ENCODE measurements at places on chromosomes 5 and 9.

DNA sequence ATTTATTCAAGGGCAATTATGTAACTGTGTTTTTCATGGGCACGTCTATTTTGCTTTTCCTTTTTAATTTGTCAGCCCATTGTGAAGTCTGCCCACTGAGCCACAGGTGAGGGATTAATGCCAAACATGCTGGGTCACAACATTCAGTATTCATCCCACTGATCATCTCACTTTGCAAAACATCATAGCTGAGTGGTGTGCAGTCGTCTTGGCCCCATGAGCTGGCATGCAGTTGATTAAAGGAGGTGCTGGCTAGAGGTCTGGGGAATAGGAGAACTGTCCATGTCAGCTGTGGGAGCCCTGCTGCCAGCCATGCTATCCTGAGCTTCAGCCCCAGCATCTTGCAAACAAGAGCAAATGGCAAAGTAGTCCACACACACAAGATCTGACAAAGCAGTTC is 11.7 kb upstream of the ESM1 start:
- no peak for DNase-seq

DNA sequence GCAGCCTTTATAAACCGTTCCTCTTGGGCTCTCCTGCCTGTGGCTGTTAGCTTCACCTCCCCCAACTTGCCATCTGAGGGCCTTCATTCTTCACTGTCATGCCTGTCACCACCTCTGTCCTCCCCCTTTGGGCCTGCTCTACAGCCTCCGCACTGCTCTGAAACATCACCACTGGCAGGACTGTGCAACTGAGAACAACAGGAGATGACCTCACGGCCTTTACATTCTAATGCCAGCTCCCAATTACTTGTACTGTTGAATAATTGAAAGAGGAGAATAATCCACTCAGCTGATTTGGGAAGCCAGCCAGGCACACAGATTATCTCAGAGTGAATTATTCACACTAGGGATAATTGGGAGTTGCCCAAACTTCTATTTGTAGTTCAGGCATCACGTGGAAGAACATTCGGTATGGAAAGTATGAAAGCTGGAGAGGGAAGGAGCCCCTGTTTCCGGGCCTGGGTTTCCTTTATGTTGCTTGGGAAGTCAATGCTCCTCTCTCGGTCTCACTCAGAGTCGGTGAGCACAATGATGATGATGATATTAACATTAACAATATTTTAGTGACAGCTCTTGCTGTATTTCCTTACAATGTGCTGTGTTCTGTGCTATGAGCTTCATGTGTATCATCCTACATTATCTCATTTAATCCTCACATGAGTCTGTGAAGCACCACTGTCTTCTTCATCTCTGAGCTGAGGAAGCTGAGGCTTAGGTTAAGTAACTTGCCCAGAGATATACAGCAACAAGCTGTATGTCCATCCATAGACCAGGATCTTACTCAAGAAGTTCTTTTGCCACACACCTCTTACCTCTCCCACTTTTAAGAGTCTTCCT is 99.3 kb upstream of the LRRTM2 start:
- no peak for DNase-seq

DNA sequence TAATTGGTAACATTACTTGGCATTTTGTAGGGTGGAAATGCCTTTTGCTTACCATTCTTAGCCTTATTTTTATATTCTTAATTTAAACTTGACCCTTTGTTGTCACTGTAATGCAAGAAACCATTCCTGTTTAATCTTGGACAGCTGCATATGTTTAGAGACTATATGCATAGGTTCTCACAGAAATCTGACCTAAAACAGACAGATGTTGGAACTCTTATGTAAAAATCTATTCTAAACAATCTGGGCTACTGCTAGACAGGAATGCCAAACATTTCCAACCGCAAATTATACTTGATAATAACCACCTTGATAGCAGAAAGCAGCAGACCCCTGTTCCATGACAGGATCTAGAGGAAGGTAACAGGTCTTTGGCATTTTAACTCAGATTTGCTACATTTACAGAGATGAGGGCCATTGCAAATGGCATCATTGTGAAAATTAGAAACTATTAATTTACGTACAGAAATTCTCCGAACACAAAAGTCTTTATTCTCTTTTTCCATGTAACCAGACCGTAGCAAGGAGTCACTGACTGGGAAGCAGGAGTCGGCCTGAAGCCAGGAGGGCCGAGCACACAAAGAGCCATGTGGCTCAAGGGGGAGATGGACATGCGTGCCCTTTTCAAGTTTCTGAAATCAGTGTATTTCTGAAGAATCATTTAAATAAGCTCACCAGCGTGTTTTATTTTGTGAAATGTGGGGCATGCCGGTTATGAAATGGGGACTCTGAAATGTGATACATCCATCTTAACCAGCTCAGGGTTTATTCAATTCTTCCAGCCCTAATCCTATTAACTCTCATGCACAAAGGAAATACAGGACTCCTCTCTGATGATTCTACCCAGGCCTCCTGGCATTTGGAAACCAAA is 139.3 kb downstream of the AOPEP start:
- DNase-seq: no peak

GRCh38 chr5:37875051-37875787 is 35.4 kb upstream of the GDNF start:
- no peak for DNase-seq

GRCh38 chr5:3323144-3323543 is 272.5 kb upstream of the IRX1 start:
- no peak for DNase-seq

DNA sequence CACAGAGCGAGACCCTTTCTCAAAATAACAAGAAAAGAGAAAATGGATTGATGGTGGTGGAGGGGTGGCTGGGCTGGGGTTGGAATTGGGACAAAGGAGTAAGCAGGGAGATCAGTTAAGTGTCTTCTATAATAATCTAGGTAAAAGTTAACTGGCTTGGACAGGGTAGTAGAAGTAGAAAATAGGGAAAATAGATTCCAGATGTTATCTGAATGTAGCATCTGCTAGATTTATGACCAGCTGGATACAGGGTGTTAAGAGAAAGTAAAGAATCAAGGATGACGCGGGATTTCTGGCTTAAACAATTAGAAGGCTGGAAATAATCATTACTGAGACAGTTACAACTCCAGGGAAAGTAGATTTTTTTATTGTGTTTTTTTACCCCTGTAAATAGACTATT is 13.0 kb downstream of the PPP6C start:
- no peak for DNase-seq

DNA sequence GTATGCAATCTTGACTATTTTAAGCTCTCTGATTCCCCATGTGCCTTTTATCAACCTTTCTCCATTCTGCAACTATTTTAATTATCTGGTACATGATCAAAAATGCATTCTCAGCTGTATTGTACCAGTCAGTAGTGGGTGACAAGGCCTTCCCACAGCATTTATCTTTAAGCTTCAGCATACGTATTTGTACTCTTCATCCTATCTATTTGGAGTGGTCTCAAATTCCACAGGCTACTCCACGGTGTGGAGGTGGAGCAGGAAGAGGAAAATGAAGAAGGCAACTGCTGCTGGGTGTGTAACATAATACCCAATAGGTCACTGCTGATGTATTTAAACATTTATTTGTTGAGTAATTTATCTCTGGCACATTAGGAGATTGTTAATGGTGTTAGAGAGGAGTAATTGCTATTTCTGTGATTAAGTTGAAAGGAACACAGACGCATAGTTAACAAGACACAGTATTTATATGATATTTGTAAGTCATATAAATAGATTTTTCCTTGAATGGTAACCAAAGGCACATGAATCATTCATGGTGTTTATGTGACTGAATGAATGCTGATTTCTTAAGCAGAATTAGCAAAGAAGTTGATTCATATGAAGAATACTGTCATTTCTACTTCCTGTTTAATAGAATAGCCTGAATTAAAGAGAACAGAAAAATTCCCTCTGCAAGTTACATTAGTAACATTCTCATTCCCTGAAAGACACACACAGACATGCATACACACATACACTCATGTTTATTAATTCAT is 153.8 kb upstream of the NR3C1 start:
- no peak for DNase-seq

GRCh38 chr5:149223081-149223848 is 48.4 kb upstream of the AFAP1L1 start:
- no peak for DNase-seq

GRCh38 chr5:56900395-56900794 is 9.0 kb upstream of the SETD9 start:
- no peak for DNase-seq

DNA sequence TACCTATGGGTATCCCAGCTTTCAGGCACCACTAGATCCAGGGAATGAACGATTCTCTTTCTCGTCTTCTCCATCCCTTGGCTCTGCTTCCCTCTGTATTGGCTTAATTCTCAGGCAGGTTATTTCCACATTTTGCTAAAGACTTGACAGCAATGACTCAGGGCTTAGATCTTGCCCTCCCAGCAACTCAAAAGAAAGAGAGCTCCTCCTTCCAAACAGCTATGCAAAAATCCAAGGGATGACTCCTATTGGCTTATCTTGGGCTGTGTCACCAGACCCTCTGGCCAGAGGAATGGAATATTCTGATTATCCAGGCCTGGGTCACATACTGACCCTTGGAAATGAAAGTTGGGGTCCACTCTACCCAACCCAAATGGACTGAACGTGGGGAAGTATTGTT is 270.2 kb downstream of the NTRK2 start:
- DNase-seq: no peak

DNA sequence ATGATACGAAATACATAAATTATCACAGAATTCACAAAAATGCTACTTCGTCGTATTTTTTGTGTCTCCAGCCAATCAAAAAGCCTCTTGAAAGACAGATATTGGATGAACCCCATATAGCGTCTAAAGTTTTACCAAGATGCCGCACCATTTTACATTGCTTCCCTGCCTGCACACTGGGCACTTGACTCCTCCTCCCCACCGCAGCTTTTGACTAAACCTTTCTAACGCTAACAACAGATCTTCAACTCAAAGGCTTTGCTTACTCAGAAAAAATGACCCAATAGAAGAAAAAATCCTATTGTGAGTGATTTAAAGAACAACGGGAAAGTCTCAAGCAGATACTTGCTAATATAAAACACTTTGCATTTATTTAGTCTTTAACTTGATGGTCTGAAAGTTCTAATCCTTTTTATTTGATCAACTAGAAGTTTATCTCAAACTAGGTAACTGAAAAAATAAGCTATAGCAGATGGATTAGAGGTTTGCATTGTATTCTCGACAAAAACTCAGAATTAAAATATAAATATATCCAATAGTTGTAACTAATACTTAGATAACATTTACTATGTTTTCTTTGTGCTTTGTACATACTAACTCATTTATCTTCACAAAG is 609.1 kb upstream of the DMAC1 start:
- DNase-seq: no peak

DNA sequence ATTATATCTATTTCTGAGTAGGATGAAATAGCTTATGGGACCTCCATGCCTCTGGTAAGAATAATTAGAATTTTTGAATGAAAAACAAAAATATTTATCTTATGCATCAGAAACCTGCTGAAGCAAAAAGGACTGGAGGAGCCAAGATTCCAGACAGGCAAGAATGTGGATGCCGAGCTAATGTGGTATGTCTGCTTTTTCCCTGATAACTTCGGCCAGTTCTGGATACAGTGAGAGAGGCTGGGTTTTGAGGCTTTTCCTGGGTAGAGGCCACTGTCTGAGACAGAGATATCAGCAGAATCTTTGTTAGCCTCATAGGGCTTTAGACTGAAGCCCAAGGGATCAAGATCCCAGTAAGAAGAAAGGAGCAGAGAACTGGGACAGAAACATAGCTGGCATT is 5.2 kb upstream of the CTNND2 start:
- DNase-seq: no peak

- DNase-seq: no peak
Observed at GRCh38 chr9:135714242-135715055, 12.5 kb downstream of the KCNT1 start.

GRCh38 chr9:70979966-70980365 is 141.5 kb downstream of the TRPM3 start:
- DNase-seq: no peak

DNA sequence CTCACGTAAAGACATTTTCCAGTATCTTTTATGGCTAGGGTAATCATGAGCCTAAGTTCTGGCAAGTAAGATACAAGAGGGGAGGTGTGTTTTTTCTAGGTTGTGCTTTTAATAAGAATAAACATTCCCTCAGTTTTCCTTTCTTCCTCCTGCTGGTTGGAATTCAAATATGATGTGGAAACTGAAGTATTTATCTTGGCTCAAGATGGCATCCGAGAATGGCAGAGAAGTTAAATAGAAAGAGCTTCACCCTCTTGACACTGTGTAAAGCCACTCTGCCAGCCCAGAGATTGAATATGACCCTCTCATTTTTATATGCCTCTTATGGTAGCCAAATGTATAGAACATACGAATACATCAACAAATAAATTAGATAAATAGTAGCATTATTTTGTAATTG is 438.4 kb downstream of the ISL1 start:
- no peak for DNase-seq

GRCh38 chr9:113964495-113965170 is 88.5 kb downstream of the ZNF618 start:
- no peak for DNase-seq

GRCh38 chr9:74643303-74643923 is 146.3 kb downstream of the RORB start:
- DNase-seq: no peak

- no peak for DNase-seq
Observed at GRCh38 chr9:71916834-71917534, 5.5 kb downstream of the C9orf85 start.

DNA sequence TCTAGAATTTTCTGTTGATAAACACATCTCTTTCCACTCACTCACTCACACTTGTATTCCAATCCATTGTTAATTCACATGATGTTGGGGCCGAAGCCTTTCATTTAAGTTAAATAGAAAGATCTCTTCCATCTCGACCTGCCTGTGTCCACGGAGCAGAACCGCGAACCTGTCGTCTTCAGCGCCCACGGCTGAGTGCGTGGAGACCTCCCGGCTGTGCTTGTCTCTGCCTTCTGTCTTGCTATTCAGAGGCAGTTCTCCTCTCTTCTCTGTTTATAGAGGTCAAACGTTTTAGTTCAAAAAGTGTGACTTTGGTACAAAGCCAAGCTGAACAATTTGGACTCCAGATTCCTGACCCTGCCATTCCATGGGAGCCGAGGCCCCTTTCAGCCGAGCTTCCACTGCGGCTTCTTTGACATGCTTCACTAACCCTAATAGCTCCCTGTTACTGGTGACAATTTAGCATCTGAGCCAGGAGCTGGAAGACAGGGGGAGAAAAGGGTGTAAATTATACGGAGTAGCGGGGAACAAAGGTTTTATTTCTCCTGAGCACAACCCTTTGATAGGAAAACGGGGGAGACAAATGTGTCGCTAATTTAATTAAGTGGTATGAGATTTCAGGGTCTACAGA is 314.4 kb upstream of the IRX4 start:
- no peak for DNase-seq

GRCh38 chr5:143613329-143613728 is 198.6 kb upstream of the HMHB1 start:
- DNase-seq: no peak

All from stimulated activated CD8-positive, alpha-beta memory T cell treated with anti-CD3 and anti-CD28 coated beads, Interleukin-15, amount 100 ng/mL, for 24 hours (primary cell).